ENCODE measurements at places on chromosomes 3 and 15.

DNA sequence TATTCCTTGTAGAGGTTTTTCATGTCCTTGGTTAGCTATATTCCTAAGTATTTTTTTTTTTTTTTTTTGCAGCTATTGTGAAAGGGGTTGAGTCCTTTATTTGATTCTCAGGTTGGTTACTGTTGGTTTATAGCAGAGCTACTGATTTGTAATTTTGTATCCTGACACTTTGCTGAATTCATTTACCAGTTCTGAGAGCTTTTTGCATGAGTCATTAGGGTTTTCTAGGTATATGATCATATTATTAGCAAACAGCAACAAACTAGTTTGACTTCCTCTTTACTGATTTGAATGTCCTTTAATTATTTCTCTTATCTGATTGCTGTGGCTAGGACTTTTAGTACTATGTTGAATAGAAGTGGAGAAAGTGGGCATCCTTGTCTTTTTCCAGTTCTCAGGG lies 737.4 kb downstream of the ZNF385D start:
- DNase-seq = no peak

- DNase-seq = no peak
Observed at GRCh38 chr3:65758876-65759598, 279.7 kb downstream of the MAGI1 start.

DNA sequence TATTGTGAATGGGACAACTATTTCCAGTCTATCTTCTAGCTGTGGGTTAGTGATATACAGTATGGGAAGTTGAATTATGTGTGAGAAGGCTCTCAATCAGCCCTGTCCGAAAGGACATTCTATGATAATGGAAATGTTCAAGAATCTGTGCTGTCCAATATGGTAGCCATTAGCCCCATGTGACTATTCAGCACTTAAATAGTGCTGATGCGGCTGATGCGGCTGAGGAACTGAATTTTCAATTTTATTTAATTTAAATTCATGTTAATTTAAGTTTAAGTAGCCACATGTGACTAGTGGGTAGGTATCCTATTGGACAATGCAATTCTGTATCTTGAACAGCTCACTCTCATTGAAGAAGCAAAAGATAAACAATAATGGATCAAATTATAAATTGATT lies 98.5 kb downstream of the MYLK start:
- no peak for DNase-seq

DNA sequence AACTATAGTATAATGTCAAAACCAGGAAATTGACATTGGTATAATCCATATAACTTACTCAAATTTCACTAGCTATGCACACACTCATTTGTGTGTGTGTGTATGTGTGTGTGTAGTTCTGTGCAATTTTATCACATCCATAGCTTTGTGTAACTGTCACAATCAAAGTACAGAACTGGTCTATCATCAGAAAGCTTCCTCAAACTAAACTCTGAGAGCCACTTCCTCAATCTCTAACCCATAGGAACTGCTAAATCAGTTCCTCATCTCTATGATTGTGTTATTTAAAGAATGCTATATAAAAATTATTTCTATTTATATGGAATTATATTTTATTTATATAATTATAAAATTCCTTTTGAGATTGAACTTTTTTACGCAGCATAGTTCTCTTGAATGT lies 18.1 kb downstream of the LNP1 start:
- DNase-seq = no peak

GRCh38 chr15:69002783-69003182 lies 11.7 kb upstream of the NOX5 start:
- no peak for DNase-seq

DNA sequence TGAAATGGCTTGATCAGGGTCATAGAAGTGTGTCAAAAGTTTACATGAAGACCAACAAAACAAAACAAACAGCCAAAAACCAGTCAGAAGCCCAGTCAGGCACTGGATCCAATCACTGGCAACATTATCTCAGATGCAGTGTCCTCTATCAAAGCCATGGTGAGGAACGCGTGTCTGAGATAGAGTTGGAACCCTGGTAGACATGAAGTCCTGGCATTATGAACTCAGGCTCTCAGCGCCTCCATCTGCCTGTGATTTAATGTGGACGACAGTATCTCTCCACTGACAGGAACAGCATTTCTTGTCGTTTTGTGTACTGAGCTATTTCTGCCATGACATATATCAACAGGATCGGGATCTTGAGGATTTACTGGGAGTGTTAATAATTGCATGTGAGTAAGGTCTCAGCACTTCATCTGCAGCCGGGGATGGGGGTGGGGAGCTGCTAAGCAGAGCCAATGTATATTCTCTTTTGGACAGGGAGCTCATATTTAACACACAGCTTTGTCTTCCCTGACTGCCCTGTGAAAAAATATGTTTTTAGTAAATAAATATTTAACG lies 1120.0 kb downstream of the IGSF11 start:
- no peak for DNase-seq

- no peak for DNase-seq
Observed at GRCh38 chr3:46845397-46845859, 17.8 kb downstream of the MYL3 start.

- no peak for DNase-seq
Observed at GRCh38 chr15:68413363-68414205, 18.4 kb downstream of the ITGA11 start.

- no peak for DNase-seq
Observed at GRCh38 chr3:16050641-16051467, 123.6 kb upstream of the GALNT15 start.

DNA sequence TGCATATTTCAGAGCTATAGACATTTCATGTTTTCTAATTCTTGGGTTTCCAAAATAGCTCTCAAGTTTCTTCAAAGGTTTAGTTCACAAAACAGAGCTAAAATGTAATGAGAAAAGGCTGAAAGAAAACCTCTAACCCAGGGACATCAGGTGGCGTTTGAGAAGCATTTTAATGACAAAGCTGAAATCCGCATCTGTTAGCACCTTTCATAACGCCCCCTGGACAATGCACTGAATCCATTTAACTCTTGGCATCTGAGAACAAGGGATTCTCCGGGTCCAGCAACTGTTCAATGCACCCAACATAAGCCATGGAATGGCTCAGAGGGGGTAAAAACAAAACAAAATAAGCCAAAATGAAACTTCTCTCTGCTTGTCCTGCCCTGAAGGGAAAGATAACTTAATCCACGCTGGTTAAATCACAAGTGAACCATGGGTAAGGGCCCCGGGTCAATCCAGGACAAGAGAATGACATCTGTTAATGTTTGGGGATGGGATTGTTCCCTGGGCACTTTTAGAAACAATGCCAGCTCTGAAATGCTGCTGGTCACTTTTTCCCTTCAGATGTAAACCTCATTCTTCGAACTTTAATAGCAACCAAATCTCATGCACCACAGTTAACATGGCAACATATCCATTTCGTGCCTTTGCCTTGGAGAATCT lies 466.2 kb upstream of the ADAMTS9 start:
- DNase-seq = no peak

DNA sequence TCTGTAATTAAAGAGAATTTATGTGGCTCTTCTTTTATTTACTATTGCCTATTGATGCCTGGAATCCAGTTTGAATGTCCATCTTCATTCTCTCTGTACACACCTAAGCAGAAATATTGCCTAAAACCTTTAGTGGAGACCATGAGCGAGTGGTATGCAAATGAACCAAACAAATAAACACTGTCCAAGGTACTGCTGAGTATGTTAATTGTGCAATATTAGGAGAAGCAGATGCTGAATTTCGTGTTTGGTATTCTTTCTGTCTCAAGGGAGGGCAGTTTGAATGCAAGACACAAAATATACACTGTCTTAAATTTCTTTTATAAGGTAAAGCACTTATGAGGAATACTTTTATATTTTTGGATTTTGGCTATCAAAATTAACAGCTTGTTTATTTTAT lies 440.9 kb downstream of the RBMS3 start:
- DNase-seq = no peak

DNA sequence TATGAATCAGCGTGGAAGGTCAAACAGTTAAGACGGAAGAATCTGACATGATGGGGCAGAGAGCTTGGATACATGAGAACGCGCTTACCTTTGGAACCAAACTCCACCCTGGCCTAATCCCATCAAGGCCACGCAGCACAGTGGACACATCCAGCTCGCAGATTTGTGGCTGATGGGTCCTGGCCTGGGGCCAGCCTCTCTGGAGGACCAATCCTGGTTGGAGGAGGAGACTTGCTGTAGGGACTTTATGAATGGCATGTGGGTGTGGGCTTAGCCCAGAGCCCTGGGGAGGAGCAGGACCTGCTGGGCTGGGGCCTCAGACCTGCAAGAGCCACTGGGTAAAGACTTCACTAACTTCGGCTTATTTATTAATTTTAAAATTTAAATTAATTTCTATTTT lies 73.4 kb upstream of the ANKRD34C start:
- DNase-seq = no peak

DNA sequence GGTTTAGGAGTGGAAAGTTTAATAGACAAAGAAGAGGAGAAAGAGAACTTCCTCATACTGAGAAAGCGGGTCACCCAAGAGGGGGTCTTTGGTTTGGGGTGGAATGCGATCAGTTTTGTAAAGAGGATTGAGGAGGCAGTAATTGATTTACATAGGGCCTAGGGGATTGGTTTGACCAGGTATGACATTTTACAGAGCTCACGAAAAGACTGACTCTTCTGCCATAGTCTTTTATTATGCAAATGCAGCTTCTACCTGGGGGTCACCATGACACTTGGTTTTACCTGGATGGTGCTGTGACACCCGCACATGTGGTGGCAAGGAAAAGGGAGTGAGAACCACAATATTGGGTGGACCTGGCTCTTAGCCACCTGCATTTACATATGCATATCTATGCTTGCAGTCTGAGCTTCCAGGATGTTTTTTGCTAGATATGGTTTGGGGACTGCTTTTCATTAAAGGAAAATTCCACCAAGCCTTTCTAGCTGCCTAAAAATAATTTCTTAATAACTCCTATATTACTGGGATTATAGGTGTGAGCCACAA lies 6.9 kb upstream of the NME9 start:
- DNase-seq = no peak

GRCh38 chr3:187968883-187969580 lies 184.9 kb upstream of the LPP start:
- DNase-seq = no peak

DNA sequence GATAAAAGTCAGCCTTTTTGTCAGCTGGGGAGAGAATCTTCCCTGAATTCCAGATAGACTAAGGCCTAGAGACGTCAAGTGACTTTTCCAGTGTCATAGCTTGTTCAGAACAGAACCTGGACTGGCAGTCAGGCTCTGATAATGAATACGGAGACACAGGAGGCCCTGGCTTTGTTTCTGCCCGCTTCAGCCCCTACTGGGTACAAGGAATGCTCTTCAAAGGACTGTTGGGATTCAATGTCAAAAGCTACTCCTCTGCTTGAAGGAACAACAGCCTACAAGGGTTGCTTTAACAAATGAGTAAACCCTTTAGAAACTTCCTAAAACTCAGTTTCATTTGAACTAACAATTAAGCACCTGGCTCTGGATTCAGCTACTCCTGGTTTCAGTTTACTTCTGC lies 412.3 kb downstream of the OXSM start:
- DNase-seq = no peak

DNA sequence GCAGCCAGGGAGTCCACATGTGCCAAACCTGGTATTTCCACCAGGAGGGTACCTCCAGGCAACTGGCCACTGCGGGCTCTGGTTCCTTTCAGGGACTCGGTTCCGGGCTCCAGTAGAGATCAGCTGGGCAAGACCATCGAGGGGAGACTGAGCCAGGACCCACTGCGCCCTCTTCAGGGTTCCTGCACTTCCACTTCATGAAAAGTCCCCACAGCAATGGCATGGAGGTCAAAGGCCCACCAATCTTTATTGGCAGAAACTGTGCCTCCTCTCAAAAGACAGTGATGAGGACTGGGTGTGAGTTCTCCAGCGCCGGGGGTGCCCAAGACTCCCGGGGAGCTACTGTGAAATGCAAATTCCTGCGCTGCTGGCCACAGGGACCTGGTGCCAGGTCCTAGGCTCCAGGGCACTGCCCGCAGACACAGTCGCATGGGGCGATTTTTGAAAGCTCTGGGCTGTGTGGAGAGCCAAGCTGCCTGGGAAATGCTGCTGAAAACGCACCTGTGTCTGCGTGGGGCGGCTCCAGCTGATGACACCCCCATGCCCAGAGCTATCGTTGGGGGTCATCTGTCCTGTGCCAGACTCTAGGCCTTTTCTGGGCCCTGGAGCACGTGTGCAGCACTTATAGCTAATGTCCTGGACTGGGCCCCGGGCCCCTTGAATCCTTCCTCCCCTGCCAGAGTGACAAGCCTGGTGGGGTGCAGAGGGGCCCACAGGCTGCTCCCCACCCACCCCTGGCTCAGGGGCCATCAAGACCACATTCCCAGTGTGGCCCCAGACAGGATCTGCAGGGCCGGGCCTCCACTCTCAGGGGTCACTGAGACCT lies 144.0 kb downstream of the NSMCE3 start:
- no peak for DNase-seq

DNA sequence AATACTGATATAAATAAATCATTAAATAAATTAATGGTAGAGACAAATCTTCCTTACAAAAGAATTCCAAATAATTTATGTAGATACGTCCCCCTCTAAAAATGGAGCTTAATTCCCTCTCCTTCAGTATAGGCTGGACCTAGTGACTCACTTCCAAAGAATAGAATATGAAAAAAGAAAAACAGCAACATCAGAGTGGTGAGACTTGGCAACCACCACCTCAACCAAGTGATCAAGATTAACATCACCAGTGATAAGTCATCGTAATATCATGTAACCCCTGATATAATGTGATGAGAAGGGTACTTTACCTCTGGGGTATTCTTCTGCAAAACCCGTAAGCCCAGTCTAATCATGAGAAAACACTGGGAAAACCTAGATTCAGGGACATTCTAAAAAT lies 13.4 kb downstream of the GOLGB1 start:
- DNase-seq = no peak

DNA sequence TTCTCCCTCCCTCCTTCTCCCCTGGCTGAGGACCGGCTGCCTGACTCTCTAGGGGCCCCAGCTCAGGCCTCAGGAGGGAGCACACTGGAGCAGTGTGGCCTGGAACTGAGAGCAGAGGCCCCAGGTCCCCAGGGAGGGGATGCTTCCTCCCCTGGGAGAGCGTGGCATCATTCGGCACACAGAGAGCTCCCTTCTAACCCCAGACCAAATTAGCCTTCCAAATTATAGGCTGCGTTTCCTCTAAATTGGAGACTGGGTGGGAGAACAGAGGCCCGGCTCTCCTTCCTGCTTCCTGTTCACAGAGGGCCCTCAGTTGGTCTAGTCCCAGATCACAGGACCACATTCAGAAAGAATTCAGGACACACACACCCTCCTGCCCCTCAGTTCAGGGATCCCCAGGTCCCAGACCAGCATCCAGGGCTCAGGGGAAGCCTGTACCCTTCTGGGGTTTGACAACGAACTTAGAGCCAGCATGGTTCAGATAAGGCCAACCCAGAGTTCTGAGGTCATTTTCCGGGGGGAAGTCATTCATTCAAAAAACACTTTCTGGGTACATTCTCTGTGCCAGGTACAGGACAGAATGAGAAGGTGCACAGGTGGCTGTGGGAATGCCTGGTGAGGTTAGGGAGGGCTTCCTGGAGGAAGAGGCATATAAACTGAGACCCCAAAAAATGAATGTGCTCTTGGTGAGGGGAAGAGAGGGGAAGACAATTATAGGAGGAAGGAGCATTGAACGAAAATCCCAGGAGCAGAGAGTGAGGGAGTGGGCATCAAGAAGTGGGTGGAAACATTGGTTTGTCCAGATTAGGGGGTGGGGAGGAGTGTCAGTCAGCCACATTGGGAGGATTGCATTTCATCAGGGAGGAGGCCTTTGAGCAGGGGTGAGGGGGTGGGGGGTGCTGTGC lies 28.4 kb upstream of the RPL29 start:
- DNase-seq = no peak

- no peak for DNase-seq
Observed at GRCh38 chr3:68664276-68664675, 268.1 kb downstream of the TAFA4 start.
